ENCODE measurements at places on chromosomes 16 and 17.

- DNase-seq: no peak
These were observed 323.0 kb downstream of the KCNJ2 start for GRCh38 chr17:70492368-70492767.

DNA sequence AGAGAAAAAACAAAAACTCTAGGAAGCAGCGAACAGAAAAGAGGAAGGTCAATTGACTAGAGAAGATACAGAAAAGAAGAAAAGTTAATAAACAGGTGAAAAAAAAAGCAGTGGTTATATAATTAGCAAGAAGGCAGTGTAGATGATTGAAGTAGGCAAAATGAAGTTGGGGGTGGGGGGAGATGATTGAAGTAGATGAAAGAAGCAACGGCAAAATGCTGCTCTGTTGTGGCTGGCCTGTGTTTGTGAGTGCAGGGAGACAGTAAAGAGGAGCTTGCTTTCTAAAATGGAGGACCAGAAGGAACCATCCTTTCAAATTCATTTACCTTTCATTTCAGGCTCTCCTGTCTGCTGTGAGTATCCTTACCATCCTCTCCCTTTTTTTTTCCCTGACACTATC lies 3.6 kb downstream of the EVI2B start:
- no peak for DNase-seq

- DNase-seq: no peak
These were observed 7.2 kb upstream of the IGFALS start for GRCh38 chr16:1800701-1801100.

GRCh38 chr17:80876950-80877728 lies 114.5 kb upstream of the CHMP6 start:
- peak; percentile 58 for DNase-seq

- no peak for DNase-seq
These were observed 426.7 kb upstream of the MAF start for GRCh38 chr16:80027007-80027965.

DNA sequence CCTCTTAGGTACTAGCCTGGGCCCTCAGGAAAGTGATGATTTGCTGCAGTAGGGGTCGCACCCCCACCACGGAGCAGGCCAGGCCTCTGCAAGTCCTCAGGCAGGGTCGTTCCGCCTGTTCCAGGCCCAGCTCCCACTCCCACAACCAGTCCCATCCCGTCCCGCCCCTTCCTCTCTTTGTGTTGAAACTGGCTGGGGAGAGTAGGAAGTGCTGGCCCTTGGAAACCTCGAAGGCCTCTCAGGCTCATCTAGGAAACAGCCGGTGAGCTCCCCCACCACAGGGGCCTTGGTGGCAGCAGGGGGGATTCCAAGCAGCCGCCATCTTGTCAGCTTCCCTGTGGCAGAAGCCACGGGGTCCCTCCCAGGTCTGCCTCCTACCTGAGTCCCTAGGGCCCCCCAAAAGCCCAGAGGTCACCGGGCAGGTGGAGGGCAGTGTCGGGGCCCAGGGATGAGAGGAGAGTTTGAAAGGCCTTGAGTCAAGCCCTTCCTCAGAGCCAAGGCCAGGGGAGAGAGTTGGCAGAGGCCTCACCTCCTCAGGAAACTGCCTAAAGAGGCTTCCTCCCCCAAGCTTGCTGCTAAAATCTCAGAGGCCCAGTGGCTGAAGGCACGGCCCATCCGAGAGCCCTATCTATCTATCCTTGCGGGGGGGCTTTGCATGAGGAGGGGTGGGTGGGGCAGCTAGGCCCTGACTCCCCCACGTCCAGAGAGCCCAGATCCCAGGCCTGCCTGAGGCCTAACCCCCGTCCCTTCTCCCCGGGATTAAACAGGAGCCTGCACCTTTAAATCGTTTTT lies 22.2 kb downstream of the MMP15 start:
- no peak for DNase-seq

DNA sequence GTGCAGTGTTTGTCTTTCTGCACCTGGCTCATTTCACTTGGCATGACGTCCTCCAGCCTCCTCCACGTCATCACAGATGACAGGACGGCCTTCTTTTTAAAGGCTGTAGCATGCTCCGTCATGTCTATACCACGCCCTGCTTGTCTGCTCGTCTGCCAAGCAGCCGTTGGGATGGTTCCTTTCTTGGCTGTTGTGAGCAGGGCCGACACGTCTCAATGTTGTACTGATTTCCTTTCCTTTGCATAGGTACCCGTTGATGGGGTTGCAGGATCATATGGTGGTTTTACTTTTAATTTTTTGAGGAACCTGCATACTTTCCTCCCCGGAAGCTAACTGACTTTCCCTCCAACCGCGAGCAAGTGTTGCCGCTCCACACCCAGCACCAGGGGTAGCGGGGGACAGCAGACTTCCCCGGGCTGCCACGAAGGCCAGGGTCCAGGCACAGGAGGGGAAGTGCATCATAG lies 212.2 kb upstream of the ZNF469 start:
- no peak for DNase-seq

GRCh38 chr16:79201436-79201835 lies 399.1 kb downstream of the MAF start:
- no peak for DNase-seq

- no peak for DNase-seq
These were observed 34.3 kb downstream of the LITAF start for GRCh38 chr16:11552440-11552839.
